ENCODE measurements at places on chromosomes 7 and 10.

DNA sequence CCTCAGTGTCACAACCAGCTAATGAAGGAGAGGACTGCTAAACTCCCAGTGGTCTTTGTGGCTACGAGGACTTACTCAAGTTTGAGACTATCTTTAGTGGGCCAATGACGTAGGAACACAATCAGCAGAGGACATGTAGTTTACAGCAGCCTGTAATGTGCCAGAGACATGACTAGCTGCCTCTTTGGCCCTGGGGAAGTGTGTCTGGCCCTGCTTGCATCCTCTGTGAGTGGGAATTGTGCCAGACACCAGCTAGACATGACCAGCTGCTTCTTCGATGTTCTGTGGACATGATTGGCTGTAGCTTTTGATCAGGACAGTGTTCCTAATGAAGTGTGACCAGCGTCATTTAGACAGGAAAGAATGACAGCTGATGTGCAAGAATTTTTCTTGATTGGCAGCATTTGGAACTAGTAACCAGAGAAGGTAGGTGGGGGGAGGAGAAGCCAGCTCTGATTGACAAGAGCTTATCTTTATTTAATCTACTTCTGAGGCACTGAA, 141.7 kb downstream of the AUTS2 start:
- DNase-seq: no peak

GRCh38 chr10:67297637-67298181, 371.9 kb downstream of the LRRTM3 start:
- no peak for DNase-seq

DNA sequence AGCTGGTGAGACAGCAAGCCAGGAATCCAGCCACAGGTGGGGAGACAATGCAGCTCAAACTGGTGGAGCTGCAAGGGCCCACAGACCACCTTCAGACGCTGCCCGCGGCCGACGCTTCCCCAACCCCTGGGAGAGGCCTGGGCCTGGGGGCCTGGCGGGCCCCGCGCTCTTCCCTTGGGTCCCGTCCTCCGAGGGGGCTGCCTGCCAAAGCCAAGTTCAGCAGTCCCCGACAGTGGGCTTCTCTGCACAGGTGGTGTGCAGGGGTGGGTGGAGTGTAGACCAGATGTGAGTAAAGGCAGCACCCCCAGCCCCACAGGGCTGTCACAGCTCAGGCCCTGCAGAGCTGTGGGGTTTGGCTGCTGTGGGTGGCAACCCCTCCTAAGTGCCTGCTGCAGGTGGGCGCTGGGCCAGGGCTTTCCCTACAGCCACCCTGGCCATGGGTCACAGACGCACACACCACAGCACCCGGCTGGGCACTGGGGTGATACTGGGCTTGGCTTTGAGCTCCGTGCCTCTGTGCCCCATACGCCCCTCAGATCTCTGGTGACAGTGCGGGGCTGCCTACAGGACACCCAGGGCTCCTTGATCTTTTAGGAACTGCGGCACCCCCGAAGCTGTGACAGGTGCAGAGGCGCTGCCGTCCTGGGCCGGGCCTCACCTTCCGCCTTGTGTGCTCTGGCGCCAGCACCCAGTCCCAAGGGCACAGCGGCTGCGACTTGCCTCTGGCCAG, 20.5 kb downstream of the BNIP3 start:
- DNase-seq: no peak

GRCh38 chr10:23037152-23037551, 58.2 kb upstream of the MSRB2 start:
- DNase-seq: no peak

GRCh38 chr7:44484482-44485313, 5.8 kb downstream of the NUDCD3 start:
- no peak for DNase-seq

- DNase-seq: no peak
Measured at GRCh38 chr10:44813201-44813600, 97.9 kb upstream of the TMEM72 start.

DNA sequence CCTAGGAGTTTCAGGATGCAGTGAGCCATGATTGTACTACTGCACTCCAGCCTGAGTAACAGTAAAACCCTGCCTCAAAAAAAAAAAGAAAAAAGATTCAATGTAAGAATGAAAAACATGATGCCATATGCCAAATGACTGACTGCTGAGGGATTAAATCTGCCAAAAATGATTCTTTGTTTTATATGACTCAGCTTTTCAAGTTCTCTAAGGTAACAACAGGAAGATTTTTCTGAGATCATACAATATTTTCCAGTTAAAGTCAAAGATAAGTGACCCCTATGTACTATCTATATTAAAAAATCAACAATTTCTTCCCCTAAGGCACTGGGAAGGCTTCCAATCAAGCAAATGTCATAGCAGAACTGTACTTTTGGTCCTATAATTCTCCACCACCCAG, 271.2 kb upstream of the IMMP2L start:
- DNase-seq: no peak

GRCh38 chr10:80501913-80502521, 35.7 kb upstream of the SH2D4B start:
- DNase-seq: no peak

GRCh38 chr10:8061274-8062211, 7.1 kb downstream of the GATA3 start:
- DNase-seq: no peak

DNA sequence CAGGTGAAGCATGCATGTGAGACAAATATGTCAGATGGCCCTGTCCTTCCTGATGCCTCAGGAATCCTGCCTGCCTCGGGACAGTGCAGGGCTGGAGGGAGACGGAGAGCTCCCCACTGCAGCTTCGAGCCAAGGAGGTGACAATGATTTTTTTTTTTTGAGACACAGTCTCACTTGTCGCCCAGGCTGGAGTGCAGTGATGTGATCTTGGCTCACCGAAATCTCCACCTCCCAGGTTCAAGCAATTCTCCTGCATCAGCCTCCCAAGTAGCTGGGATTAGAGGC, 68.8 kb downstream of the OAT start:
- no peak for DNase-seq

GRCh38 chr10:80283119-80283518, 6.3 kb downstream of the MAT1A start:
- no peak for DNase-seq

DNA sequence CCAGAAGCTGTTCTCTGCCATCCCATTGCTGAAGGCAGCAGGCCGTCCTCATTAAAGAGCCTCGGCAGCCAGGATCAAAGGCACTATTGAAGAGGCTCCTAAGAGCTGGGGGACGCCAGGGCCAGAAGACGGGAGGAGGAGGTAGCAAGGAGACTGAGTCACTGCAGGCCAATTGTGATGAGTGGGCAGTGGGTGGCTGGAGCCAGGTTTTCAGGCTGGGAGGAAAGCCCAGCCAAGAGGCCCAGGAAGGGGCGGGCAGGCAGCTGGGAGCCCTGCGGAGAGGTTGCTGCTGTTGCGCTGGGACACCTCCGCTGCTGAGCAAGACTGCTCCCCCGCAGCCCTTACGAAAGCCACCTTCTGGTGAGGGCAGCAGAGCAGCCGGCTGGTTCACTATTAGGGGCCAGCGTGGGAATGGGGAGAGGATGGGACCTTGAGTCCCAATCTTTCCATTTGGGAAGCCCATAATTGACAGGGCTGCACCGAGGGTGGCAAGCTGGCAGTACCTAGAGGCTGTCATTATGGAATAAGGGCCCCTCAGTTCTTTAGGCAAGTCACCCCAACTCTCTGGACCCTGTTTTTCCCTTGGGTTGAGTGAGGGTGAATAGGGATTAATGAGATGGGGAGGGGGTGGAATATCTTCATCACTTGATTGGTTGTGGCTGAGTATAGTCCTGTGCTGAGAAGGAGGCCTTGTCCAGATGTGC, 48.4 kb downstream of the UNC5B start:
- peak; percentile 47 for DNase-seq

DNA sequence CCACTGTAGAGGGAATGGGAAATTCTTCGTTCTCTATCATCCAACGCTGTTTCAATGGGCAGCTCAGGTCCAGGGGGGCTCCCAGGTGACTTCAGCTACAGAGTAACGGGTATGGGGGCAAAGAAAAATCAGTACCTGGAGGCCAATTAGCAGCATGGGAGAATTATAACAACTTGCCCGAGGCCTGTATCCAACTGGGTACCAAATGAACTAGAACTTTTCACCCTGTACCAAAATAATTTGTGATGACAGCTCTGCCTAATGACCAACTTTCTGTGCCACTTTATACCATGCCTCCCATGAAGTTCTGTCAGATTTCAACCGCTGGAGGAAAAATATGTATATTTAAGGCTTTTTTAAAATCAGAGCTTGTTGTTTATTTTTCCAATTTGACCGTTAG, 467.1 kb downstream of the PARD3 start:
- DNase-seq: no peak

- DNase-seq: no peak
Measured at GRCh38 chr10:30581779-30582380, 47.7 kb downstream of the LYZL2 start.
